Left renal cortex interstitium (tissue), 4 donors: ENCODE measurements at places on chromosomes 7 and 10. TPM values are rescaled to one million over a fixed set of nuclear protein-coding genes. Genes with fewer than 3 reads are reported as not detected.

- DNase-seq, result no peak
These were observed 51.3 kb upstream of the TAC1 start for GRCh38 chr7:97680622-97681021.

GRCh38 chr10:77351386-77351785, 286.2 kb downstream of the KCNMA1 start:
- no peak for DNase-seq

OR6V1 gene
- not detected for polyA plus RNA-seq

ACHE gene
- 4.8 TPM for polyA plus RNA-seq

- DNase-seq, result no peak
These were observed 353.9 kb upstream of the MEOX2 start for GRCh38 chr7:16040346-16040745.

VSTM2A gene
- polyA plus RNA-seq, result 4.4 TPM

DNA sequence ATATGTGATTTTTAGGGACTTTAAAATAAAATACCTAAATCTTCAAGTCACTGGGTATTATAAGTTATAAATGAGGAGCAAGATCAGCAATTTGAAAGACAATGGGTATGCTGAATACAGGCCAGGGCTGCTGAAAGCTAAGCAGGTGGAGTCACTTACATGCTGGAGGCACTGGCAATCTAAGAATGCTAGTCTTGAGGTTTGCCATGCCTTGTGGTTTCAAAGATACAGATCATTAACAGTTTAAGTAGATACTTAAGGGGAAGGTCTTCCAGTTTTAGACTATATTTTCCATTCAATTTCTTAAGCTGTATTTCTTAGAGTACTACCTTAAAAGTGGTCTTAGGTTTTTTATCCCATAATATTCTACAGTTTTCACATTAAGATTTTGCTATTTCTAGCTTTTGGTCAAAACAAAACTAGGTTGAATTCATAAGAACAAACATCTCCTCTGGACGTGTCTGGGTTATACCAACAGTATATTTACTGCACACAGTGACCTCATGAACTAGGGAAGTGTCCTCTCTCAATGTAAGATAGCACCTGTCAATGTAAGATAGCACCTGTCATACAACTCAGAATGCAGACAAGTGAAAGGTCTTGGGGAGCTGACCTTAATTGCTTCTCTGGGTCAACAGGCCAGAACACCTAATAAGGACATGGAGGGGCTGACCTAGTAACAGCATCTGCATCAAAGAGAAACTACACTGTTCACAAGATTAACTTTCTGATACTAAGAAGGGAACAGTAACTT, 2.0 kb downstream of the SRI start:
- no peak for DNase-seq

DNA sequence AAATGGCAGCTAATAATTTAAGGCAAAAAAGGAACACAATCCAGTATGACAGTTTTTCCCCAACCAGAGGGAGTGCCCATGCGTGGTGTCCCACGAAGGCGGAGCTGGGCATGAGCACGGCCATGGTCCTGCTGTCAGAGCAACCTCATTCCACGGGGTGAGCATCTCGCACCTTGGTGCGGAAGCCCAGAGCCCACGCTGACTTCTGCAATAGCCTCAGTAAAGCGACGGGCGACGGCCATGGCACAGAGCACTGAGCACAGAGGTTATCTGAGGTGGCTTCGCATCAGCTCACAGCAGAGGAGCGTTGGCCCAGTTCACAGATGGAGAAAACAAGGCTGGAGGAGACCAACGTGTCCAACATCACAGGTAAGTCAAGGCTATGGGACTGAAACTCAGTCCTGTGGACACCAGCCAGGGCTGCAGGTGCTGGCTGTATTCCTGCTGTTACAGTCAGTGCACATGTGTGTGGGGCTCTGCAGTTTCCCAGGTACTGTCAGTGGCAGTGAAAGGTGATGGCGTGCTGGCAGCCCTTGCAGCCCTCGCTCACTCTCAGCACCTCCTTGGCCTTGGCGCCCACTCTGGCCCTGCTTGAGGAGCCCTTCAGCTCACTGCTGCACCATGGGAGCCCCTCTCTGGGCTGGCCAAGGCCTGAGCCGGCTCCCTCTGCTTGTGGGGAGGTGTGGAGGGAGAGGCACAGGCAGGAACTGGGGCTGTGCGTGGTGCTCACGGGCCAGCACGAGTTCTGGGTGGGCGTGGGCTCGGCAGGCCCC, 525.6 kb downstream of the PTPRN2 start:
- DNase-seq, result no peak

ADRB1 gene
- 0.06 TPM for polyA plus RNA-seq

ANKRD30A gene
- 0.03 TPM for polyA plus RNA-seq

DNA sequence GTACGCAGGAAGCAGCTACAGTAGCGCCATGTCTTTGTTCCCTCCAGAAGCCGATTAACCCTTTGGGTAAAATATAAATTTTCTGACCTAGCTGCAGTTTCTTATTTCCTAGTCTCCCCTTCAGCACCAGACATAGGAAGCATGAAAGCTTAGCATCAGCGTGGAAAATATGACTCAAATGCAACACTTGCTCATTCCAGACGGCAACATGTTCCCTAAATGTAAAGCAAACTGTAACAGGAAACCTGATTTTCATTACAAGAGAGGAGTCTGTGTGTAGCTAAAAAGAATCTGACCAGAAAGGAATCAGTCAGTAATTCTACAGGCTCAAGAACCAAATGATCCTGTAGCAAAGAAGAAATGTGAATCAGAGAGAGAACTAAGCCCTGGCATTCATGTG, 219.2 kb downstream of the C7orf25 start:
- DNase-seq, result no peak

GRCh38 chr7:137342265-137342664, 1.3 kb downstream of the PTN start:
- no peak for DNase-seq

GRCh38 chr7:137388916-137389315, 45.4 kb upstream of the PTN start:
- no peak for DNase-seq

TMEM72 gene
- polyA plus RNA-seq, result 67.0 TPM

CFTR gene
- 6.2 TPM for polyA plus RNA-seq

- DNase-seq, result no peak
These were observed 109.3 kb downstream of the PRPF18 start for GRCh38 chr10:13696071-13696470.

BUD23 gene
- polyA plus RNA-seq, result 77.7 TPM

DNA sequence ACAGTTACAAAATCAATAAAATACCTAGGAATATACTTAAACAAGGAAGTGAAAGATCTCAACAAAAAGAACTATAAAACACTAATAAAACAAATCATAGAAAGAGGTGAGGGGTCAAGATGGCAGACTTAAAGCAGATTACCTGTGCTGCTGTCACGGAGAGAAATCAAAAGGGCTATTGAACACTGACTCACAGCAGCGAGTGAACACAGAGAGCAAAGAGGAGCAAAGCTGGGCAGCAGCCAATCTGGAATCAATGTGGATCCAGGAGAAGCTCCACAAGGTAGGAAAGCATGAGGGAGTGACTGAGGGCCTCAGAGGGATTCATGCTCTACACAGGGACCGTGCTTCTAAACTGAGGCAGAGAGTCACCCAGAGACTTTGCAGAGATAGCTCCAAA, 562.0 kb upstream of the SEMA3D start:
- no peak for DNase-seq

DNA sequence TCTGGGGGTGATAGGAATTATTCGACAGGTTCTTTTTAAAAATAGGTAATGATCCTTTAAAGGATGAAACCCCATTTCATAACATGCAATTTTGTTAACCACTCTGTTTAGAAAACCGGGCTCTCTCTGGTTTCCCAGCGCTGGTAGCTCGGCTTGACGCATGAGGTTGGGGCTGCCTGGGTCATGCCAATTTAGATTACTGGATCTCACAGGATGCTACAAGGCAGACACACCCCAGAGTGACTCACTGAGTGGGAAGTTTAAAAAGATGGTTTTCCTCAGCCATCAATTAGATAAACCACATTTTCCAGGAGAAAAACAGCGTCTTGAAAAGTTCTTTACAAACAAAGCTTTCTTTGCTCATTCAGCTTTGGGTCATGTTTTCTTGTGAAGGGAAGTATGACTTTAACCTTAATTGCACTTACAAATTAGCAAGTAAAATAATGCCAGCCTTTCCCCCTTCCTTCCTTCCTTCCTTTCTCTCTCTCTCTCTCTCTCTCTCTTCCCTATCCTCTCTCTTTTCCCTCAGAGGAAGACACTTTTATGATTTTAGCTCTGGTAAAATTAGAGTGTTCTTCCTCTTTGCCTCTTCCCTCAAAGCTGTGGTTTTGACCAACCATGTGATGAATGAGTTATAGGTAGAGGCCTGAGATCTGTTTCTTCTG, 99.8 kb downstream of the EPDR1 start:
- no peak for DNase-seq

- DNase-seq, result no peak
These were observed 60.8 kb downstream of the PTTG1IP2 start for GRCh38 chr7:90530263-90530662.

OR2A42 gene
- 0.43 TPM for polyA plus RNA-seq

ANTXRL gene
- polyA plus RNA-seq, result not detected

DNA sequence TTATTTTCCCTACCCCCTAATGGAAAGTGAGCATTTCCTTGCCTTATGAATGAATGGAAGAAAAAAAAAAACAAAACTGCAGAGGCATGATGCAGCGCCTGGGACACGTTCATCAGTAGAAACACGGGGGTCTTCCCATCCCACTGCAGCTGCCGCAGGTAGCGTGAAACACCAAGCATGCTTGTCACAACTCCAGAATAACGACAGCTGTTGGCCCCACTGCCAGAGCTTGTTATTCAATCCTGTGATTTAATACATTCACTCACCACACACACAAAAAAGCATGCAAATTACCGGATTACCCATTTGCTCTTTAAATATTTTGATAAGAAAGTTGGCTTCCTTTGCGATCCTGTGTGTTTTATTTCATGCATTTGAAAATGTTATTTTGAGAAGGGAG, 48.4 kb upstream of the GNA12 start:
- DNase-seq, result no peak

GRCh38 chr7:157310676-157311185, 26.1 kb upstream of the DNAJB6 start:
- no peak for DNase-seq

- no peak for DNase-seq
These were observed 273.5 kb downstream of the FGFR2 start for GRCh38 chr10:121324678-121325213.

ANKRD61 gene
- 0.65 TPM for polyA plus RNA-seq

DDX56 gene
- polyA plus RNA-seq, result 78.8 TPM

GRCh38 chr7:148693651-148694050, 5.1 kb upstream of the CUL1 start:
- DNase-seq, result no peak

- DNase-seq, result no peak
These were observed 160.8 kb downstream of the ZNF438 start for GRCh38 chr10:30870896-30871295.

- DNase-seq, result no peak
These were observed 28.2 kb downstream of the ASNS start for GRCh38 chr7:97844036-97844435.

OR13A1 gene
- not detected for polyA plus RNA-seq

- no peak for DNase-seq
These were observed 88.9 kb upstream of the GTF2I start for GRCh38 chr7:74568658-74569057.

DNA sequence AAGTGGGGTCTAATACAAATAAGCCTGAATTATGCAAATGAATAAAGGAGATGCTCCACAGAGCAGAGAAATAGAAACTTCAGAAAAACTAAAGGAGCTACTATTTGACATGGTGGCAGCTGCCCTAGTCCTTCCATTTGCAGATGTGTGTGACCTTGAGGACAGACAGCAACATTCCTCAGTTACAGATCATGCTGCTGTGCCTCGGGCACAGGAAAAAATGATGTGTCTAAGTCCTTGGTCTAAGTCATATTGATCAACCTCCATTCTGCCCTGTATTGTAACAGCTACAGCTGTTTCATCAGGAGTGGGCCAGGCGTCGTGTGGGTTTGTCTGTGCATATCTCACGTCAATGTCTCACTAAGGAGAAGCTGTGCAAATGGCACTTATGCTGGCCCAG, 710.4 kb downstream of the TNS3 start:
- no peak for DNase-seq

INPP5A gene
- polyA plus RNA-seq, result 27.8 TPM

- no peak for DNase-seq
These were observed 744.7 kb upstream of the GALNT17 start for GRCh38 chr7:70387217-70387616.

COX19 gene
- polyA plus RNA-seq, result 17.0 TPM

CNPY1 gene
- polyA plus RNA-seq, result not detected

- no peak for DNase-seq
These were observed 6.9 kb upstream of the CYTH3 start for GRCh38 chr7:6279341-6279740.

MYL10 gene
- polyA plus RNA-seq, result 0.36 TPM

DNA sequence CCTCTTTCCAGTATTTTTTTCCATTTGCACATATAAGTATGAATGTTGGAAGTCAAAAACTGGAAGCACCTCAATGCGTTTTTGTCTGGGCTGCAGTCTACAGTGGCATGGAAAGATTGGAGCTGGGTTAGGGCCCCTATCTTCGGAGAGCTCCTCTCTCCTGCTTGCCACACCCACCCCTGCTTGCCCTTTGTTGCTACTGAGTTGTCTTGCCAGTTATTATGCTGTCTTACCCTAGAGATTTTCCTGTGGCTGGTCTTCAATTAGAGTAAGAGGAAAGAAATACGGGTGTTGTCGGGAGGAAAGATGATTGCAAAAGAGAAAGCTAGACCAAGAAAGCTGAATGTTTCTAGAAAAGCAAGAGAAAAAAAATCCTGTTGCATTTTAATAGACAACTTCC, 228.9 kb upstream of the CELF2 start:
- DNase-seq, result no peak

LLCFC1 gene
- 0.24 TPM for polyA plus RNA-seq

- no peak for DNase-seq
These were observed 2.7 kb downstream of the LRRC20 start for GRCh38 chr10:70379581-70380176.

- DNase-seq, result no peak
These were observed 548.7 kb upstream of the GALNT17 start for GRCh38 chr7:70582927-70583895.

GRCh38 chr7:148939128-148939755, 55.2 kb upstream of the EZH2 start:
- DNase-seq, result no peak

DNA sequence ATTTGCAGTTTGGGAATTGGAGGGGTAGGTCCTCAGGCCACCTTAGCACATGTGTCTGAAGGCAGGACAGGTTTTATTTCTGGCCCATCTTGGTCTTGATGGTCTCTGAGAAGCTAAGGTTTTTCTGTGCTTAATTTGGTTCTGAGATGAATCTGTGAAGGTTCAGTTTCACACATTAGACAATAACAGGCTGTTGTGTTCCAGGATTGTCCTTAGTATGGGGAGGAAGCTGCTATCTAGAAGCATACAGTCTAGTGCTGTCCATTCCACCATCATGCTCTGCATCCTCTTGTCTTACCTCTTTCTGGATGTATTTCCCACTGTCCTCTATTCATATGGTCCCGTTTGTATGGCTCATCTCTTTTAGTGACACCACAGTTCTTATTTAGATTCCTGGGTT, 7.1 kb downstream of the UBE2D1 start:
- DNase-seq, result no peak

- DNase-seq, result no peak
These were observed 61.8 kb downstream of the RASGEF1A start for GRCh38 chr10:43204943-43205671.
